Heart left ventricle (tissue), 16 donors: ENCODE measurements at places on chromosomes 1 and 21. TPM values are rescaled to one million over a fixed set of nuclear protein-coding genes. Genes with fewer than 3 reads are reported as not detected.

Gene LCE1B
- not detected for total RNA-seq

Gene CLDN19
- total RNA-seq = not detected

- DNase-seq = no peak
Measured at GRCh38 chr1:214417545-214418210, 133.7 kb downstream of the PTPN14 start.

- DNase-seq = no peak
Measured at GRCh38 chr1:203871114-203871880, 9.9 kb downstream of the SNRPE start.

GRCh38 chr1:177954076-177954475 lies 15.8 kb downstream of the SEC16B start:
- no peak for DNase-seq
